ENCODE measurements at places on chromosomes 3 and 15. TPM values are rescaled to one million over a fixed set of nuclear protein-coding genes. Genes with fewer than 3 reads are reported as not detected.

- H3K27me3 ChIP-seq, result no peaks in the 10 kb centered on the region
- H3K4me1 ChIP-seq, result no peaks in the 10 kb centered on the region
- no peak overlapping the region for H3K27ac ChIP-seq
- peaks cover 5% of the 10 kb centered on the region for H3K36me3 ChIP-seq
- no peak for DNase-seq
Observed at GRCh38 chr3:44454258-44454657, 23.2 kb downstream of the ZNF445 start.

GRCh38 chr3:146222204-146223046 is 28.5 kb downstream of the PLSCR4 start:
- H3K4me3 ChIP-seq, result no peak overlapping the region
- peak; percentile 54 for DNase-seq
- H3K4me1 ChIP-seq, result no peaks in the 10 kb centered on the region
- H3K27ac ChIP-seq, result peak overlapping the region; percentile 52
- no peaks in the 10 kb centered on the region for H3K27me3 ChIP-seq
- no peaks in the 10 kb centered on the region for H3K36me3 ChIP-seq

- H3K36me3 ChIP-seq, result no peaks in the 10 kb centered on the region
- no peaks in the 10 kb centered on the region for H3K4me1 ChIP-seq
- no peak overlapping the region for H3K27ac ChIP-seq
Observed at GRCh38 chr3:186520957-186521842, 23.0 kb downstream of the CRYGS start.

Gene ADAMTSL3
- 6.2 TPM for total RNA-seq

Gene SEC22C
- total RNA-seq, result 44.1 TPM

Gene SPINK8
- total RNA-seq, result not detected

Gene GP9
- not detected for total RNA-seq

Data from hepatocyte (in vitro differentiated cells).